ENCODE measurements at places on chromosomes 1 and 21. TPM values are rescaled to one million over a fixed set of nuclear protein-coding genes. Genes with fewer than 3 reads are reported as not detected.

The CLCA1 gene
- total RNA-seq = 0.34 TPM

The RAB42 gene
- 1.9 TPM for total RNA-seq

The CNR2 gene
- total RNA-seq = not detected

The FCAMR gene
- total RNA-seq = not detected

The ETV3 gene
- total RNA-seq = 23.4 TPM

The TCP10L gene
- 1.9 TPM for total RNA-seq

The NUAK2 gene
- 20.0 TPM for total RNA-seq

Measured in prostate gland (tissue), 2 donors.